ENCODE measurements at places on chromosomes 3 and 15. TPM values are rescaled to one million over a fixed set of nuclear protein-coding genes. Genes with fewer than 3 reads are reported as not detected.

DNA sequence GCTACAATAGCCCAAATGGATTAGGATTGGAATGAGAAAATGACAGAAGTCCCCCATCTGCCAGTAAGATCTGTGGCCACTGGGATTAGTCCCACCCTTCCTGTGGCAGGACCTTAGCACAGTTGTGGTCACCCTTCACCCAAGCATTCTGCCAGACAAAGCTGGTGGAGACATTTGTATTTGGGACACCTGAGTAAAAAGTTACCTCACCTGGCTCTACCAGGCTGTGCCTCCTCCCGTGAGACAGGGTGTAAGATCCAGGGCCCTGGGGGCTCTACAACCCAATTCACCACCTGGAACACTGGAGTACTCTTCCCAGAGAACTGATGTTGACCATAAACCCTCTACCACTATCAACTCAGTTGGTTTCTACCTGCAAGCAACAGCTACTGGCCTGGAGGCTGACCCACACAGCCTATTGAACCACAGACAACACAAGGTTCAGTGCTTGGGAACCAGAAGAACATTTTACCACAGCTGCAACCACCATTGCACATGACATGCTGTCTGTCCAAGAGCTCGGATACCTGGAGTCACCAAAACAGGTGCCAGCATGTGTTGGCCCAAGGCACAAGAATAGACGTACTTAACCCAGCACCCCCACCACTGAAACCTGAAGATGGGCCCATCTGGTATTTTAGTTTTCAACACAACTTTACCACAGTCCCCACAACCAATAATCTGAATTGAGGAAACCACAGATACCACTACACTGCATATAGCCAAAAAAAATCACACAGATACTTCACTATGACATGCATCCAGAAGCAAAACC lies 1686.7 kb downstream of the SI start:
- DNase-seq, result no peak

DNA sequence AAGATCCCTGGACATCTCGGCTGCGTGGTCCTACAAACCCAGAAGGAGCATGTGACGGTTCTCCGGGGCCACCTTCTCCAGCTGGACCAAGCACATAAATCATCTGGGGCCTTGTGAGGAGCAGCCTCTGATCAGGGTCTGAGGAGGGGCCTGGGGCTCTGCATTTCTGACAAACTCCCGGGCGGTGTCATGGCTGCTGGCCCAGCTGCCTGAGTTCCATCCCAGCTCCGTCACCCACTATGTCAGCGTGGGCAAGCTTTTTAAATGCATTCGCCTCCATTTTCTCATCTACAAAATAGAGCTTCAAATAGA lies 126.3 kb upstream of the MEF2A start:
- no peak for DNase-seq

- no peak for DNase-seq
These were observed 128.3 kb upstream of the ZNF385D start for GRCh38 chr3:21879184-21879886.

NAALADL2 gene
- total RNA-seq, result 10.6 TPM

STRIT1 gene
- total RNA-seq, result not detected

PLA2G4F gene
- total RNA-seq, result not detected

ERICH6 gene
- not detected for total RNA-seq

PRR20G gene
- not detected for total RNA-seq

- no peak for DNase-seq
These were observed 113.7 kb upstream of the TPRG1 start for GRCh38 chr3:189058071-189058470.

- DNase-seq, result no peak
These were observed 90.9 kb downstream of the RAP2B start for GRCh38 chr3:153252963-153253362.

GRCh38 chr3:16462679-16463078 lies 50.8 kb downstream of the RFTN1 start:
- no peak for DNase-seq

DOCK3 gene
- 42.6 TPM for total RNA-seq

DNA sequence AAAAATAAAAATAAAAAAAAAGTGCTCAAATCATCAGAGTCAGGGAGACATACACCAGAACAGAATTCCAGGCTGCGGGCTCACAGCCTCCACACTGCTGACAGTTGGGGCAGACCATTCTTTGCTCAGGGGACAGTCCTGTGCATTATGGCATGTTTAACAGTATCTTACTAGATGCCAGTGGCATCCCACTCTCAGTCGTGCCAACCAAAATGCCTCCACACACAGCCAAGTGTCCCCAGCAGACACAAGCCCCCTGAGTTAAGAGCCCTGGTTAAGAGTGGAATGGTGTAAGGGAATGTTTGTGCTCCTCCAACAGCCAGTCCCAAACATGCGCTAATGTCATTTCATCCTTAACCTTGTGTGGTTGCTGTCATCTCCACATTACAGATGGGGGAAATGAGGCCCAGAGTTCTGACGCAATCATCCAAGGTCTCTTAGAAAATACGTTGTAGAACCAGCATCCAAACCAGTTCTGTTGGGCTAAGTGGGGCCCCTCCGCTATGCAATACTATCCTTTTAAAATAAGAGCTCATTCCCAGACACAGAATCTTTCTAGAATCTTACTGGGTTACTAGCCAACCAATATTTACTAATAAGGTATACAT lies 26.0 kb downstream of the CFAP92 start:
- DNase-seq, result no peak

TLR9 gene
- total RNA-seq, result under 0.01 TPM

- DNase-seq, result peak; percentile 38
These were observed 14.1 kb downstream of the SLCO3A1 start for GRCh38 chr15:91867581-91868026.

- DNase-seq, result no peak
These were observed 142.5 kb upstream of the MBNL1 start for GRCh38 chr3:152126260-152126659.

DNA sequence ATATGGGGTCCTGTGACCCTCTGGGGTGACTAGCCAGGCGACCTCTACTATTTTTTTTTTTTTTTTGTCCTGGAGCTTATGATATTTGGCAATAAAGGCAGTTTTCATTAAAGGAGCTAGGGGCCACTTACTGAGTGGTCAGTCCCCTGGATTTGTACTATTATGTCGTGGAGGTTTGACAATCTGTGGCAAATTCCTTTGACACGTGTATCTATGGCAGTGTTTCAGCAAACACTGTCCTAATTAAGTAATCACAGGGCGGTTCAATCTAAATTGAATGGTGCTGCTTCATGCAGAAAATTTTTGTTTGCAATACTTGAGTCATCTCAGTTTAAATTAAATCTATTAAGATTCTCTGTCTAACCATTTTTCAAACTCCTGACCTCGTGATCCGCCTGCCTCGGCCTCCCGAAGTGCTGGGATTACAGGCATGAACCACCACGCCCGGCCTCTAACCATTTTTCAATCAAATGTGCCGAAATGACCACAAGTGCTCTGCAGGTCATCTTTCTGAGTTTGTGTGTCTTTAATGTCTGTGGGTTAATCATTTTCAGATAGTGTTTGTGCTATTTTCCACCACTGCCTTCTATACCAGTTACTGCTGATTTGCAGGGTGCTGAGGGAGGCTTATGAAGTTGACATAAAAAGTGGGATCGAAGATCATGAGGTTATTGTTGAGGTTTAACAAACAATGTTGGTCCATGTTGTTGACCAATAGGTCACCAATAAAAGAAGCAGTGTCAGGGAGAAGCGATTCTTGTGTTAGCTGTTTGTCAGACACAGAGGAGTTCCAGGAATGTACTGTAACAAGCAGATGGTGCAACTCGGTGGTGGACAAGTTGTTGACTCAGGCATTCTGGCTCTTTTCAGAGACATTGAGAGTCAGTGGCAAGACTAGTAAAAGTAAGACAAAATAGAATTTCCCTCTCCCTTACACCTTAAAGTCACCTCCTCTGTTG lies 18.6 kb upstream of the SLC2A2 start:
- DNase-seq, result no peak

GRCh38 chr15:61396235-61396919 lies 167.3 kb upstream of the RORA start:
- no peak for DNase-seq

GRCh38 chr15:71529361-71529760 lies 281.0 kb upstream of the NR2E3 start:
- DNase-seq, result no peak

- peak; percentile 28 for DNase-seq
These were observed 75.5 kb downstream of the ZBTB20 start for GRCh38 chr3:115071601-115072000.

DNA sequence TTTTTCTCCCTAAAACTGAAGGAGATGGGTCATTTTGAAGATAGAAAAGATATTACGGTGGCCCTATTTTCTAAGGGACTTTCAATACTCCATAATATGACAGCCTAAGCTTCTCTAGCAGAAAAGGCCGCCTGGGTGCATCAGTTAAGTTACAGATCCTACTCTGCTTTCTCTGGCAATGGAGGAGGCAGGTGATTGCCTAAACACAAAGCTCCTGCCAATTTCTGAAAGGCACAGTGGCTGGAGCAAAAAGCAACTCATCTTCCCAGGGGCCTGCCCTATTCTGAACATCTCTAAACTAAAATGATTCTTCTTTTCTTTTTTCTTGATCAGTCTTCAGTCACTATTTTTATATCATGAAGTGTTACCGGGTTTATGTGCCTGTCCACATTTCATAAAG lies 276.7 kb downstream of the CNTN4 start:
- no peak for DNase-seq

DNA sequence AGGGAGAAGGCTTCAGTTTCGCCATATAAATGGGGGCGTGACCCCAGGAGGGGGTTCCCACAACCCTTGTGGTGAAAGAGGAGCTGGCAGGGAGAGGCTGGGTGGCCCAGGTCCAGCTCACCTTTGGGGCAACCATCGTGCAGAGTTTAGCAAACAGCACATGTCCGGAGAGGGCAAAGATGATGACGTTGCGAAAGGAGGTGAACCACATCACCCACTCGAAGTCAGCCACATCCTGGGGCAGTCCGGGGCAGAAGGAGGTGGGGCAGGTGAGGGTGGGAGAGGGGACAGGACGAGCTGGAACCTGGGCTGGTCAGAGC lies 3.7 kb downstream of the HHATL start:
- no peak for DNase-seq
